Stimulated activated CD4-positive, alpha-beta T cell treated with anti-CD3 and anti-CD28 coated beads, Interleukin-4, amount 100 ng/mL, for 4 hours (primary cell): ENCODE measurements at places on chromosomes 12 and 14.

DNA sequence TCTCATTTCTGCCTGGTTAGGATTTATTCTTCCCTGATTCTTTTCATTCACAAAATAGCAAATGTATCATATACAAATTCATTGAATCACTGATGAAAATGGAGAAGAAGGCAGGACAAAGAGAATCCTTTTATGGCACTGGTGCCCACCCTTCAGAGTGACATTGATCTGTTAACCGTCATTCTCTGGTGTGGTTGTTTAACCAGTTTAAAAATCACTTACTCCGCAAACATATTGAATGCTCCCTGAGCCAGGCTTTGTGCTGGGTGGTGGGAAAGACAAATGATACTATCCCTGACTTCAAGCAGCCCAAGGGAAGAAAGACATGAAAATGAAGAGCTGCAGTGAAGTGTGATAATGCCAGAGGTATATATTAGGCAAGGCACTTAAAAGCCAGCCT is 187.5 kb upstream of the SLC38A2 start:
- DNase-seq = no peak

- DNase-seq = no peak
Observed at GRCh38 chr12:17593715-17594406, 496.1 kb downstream of the RERGL start.

DNA sequence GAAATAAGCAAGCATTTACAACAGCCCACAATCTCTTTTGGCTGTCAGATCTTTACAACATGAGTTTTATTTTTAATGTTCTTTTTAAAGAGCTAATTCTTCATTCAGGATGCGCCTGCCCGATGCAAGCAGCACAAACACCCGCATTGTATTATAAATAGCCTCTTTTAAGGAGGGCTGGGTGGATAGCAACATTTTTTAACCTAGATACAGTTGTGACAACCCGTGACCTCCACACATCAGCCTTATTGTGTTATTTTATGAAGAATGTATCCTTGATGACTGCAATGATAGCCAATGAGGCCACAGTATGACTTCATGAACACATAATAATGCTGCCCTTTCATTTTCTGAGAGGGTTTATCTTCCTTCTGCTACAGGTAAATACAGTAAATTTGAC is 173.7 kb downstream of the FOXN3 start:
- no peak for DNase-seq

GRCh38 chr12:10708862-10709261 is 14.3 kb downstream of the YBX3 start:
- no peak for DNase-seq

DNA sequence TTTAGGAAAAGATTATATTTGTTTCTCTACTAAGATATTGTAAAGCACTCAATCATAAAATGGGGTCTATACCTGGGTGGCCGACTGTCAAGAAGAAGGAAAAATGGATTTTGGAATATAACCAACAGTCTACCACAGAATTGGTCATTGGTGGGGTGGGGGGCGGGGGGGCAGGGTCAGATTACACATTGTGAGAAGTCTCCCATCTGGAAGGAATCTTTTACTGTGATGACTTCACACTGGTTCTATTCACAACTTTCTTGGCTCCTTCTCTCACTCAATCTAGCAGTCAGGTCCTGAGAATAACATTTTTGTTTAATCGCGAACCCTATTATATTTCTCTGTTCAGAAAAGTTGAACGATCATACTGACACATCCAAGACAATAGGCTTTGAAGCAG is 8.7 kb upstream of the CLEC4E start:
- DNase-seq = no peak

DNA sequence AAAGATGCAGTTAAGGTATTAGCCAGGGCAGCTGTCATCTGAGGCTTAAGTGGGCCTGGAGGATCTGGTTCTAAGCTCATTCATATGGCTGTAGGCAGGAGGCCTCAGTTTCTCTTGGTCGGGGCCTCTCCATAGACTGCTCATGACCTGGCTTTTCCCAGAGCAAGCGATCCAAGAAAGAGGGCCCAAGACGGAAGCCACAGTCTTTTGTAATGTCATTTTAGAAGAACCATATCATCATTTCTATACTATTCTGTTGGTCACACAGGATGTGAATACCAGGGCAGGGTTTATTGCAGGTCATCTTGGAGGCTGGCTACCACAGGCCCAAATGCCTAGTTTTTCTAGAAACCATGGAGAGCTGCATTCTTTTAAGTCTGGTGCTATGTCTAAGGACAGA is 47.7 kb downstream of the GNG2 start:
- DNase-seq = no peak

GRCh38 chr12:48022676-48023385 is 18.6 kb upstream of the COL2A1 start:
- DNase-seq = no peak

GRCh38 chr12:80937391-80938238 is at the start of gene LIN7A:
LIN7A (minus strand) TSS chr12:80937934; CDS start chr12:80937722, 212 bp downstream.
- DNase-seq = no peak

GRCh38 chr12:53327435-53328042 is 6.1 kb upstream of the AAAS start:
- DNase-seq = no peak

DNA sequence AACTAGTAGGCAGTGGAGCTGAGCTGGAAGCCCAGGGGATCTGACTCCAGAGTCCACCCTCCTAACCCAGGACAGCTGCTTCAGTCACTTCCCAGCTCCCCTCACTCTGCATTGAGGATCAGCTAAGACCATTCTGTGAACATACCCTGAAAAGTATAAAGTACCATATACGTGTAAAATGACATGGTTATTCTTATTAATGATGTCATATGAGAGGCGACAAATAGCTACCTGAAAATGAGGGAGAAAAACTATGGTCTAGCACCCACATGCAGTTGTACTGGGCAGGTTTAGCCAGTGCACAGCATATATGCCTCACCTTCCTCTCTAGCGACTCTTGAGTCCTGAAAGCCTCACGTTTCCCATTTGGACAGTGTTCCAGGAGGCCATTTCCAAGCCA is 461.9 kb downstream of the RAD51B start:
- no peak for DNase-seq

DNA sequence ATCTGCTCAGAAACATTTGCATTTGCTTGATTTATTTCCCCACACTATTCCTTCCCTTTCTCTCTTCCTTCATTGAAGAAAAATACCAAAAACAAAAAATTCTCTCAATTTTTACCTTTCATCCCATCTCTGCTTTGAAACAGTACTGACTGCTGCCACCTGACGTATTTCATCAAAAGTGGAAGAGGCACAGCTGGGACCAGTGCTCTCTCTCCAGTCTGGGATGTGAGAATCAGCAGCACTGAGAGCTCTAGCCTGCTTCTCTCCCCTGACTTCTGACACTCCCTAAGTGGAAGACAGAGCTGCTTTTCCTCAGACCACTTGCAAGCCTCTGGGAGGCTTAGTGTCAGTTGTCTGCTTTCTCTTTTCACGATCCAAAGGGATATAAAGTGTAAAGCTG is 36.9 kb downstream of the TTLL5 start:
- DNase-seq = no peak

GRCh38 chr14:90424686-90425372 is 28.0 kb downstream of the CALM1 start:
- DNase-seq = no peak
